ENCODE measurements at places on chromosomes 4 and X.

DNA sequence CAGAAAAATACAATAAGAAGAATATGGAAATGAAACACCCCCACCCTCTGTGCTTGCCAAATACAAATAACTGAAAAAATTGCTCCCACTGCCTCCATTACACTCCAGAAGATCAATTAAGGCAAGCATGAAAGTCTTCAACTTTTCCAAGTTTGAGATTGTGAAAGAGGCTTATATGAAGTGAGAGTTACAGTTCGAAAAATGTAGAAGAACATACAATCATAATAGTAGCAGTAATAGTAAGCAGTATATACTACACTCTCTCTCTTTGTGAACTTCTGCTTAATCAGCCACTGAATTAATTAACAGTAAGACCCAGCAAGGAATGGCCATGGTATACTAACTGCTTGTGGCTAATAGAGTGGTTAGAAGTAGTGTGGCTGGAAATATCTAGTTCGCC lies 923.2 kb downstream of the RPA4 start:
- DNase-seq: no peak

GRCh38 chr4:3765271-3766035 lies 732 bp upstream of the ADRA2C start:
- DNase-seq: peak; percentile 31

DNA sequence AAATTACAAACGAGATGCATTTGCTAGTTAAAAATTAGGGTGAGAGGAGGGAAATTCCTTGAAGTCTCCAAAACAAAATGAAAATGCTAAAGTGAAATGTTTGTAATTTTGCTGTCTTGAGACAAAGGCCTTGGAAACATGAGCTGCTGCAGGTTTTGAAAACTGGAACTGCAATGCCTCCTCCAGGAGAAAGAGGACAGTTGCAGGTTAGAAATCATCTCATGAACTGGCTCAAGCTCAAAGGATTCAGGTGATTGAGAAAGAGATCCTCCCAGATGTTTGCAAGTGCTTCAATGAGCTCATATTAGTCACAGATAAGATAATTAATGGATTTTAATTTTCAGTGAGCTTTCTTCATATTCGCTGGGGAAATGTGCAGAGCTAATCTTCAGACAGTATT lies 32.4 kb downstream of the SMPX start:
- DNase-seq: peak; percentile 27

GRCh38 chr4:113637363-113637762 lies 124.2 kb downstream of the CAMK2D start:
- DNase-seq: no peak

DNA sequence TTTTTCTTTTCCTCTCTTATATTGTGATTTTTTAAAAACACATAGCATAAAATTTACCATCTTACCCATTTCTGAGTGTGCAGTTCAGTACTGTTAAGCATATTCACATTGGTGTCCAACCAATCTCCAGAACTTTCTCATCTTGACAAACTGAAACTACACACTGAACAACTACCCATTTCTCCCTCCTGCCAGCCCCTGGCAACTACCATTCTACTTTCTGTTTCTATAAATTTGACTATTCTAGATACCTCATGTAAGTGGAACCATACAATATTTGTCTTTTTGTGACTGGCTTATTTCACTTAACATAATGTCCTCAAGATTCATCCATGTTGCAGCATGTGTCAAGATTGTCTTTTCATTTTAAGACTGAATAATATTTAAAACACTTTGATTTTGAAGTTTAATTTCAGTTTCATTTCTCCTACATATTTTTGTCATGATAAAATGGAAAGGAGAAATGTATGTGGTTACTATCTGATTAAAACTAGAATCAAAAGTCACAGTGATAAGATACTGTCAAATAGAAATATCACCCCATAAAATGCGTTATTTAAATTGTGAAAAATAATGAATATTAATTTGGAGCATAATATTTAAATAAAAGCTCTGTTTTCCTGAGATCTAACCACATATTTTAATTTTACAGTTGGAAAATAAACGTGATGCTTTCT lies 122.8 kb downstream of the DIPK2B start:
- no peak for DNase-seq

DNA sequence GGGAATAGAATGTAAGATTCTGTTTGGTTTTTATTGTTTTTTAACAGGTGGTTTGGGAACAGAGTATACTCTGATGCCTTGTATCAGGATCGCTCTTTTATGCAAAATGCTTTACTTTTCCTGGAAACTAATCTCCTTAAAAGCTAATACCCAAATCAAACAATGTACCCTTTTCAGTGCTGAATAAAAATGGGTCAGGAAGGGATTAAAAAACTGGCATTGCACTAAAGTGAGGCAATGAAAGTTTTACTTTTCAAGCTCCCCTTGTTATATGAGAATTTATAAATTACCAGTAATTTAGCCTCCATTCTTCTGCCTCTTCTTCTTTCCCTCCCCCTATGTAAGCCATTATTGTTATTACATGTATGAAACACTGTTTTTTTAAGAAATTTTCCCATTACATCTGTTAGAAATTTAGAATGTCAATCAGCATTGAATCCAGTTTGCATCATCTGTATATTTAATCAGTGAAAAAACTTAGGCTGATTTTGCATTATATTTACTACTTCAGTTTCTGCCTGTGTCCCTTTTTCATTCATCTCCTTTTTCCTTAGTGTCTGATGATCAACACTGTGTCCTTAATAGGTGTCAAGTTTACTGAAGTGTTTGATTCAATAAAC lies 89.7 kb upstream of the NPNT start:
- no peak for DNase-seq

DNA sequence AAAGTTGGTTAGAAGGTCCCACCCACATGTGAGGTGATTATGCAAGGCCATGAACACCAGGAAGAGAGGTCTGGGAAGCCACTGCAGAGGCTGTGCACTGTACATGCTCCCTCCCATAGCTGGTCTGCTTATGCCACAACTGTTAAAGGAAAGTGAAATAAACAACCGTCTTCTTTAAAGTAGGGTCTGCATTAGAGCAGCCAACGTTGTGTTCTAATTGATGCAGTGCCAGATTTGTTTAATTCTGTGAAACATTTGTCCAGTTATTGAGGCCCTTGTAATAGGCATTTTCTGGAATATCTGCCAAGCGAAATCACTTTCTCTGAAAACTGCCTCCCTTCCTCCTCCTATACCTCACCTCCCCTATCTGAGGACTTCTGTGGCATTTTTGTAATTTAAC lies 224.0 kb upstream of the LNX1 start:
- no peak for DNase-seq

- DNase-seq: no peak
Measured at GRCh38 chr4:183437452-183437851, 7.0 kb upstream of the CDKN2AIP start.

DNA sequence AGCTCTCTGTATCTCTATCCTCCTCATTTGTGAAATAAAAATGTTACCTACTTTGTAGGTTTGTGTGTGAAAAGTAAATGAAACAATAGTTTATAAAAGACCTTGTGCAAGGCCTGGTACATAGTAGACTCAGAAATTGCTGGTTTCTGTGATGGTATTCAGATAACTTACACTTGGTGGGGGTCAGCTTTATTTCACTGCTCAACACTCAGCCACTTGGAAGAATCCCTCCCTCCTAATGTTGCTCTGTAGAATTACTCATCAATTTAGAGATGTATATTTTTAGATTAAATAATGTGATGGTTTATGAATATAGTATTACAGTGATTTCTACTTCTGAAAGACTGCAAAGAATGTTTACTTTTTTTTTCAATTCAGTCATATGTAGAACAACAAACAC lies 32.7 kb downstream of the SMARCAD1 start:
- DNase-seq: no peak

DNA sequence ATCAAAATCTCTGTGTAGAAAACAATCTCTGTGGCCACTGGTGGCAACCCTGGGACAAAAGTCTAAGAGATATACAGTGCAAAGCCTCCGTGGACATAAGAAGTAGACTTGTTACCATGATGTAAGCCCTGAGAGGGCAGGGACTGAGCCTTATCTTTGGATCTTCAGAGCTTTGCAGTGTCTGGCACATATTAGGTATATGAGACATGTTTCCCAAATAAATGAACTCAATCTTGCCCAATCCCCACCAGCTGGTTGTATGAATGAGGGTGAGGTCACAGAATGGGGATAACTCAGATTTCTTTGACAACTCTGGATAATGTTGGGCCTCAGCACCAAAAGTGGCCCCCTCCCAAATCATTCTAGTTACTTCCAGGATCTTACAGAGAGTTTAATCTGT lies 511.4 kb upstream of the DIPK2B start:
- no peak for DNase-seq

- peak; percentile 39 for DNase-seq
Measured at GRCh38 chr4:87007528-87008446, 73.0 kb downstream of the AFF1 start.

DNA sequence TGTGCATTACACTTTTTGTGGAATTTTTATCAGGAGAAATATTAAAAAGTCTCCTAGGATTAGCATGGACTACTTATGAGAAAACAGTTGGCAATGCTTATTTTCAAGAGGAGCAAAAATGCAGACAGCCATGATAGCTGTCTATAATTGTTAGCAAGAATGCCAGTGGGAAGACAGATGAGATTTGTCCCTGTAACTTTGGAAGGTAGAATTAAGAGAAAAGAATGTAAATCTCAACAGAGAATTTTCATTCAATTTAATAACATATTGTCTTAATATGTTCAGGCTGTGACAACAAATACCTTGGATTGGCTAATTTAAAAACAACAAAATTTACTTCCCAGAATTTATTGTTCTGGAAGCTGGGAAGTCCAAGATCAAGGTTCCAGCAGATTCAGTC lies 349.2 kb downstream of the IQCM start:
- DNase-seq: no peak

DNA sequence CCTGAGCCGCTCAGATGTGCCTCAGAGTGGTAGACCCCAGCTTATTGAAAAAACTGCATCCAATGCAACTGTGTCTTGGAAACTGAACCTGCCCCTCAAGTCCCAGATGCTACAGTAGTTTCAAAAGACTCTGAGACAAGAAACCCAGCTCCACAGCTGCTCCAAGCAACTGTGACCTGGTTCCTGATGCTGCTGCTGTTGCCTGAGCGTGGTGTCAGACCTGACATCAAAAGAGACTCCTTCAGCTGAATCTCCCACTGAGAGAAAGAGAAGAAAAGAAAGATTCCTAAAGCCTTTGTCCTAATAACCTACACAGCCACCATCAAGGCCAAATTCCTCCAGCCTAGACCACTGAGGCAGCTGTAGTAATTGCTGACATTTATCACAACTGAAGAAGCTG lies 630.1 kb downstream of the STIM2 start:
- no peak for DNase-seq

DNA sequence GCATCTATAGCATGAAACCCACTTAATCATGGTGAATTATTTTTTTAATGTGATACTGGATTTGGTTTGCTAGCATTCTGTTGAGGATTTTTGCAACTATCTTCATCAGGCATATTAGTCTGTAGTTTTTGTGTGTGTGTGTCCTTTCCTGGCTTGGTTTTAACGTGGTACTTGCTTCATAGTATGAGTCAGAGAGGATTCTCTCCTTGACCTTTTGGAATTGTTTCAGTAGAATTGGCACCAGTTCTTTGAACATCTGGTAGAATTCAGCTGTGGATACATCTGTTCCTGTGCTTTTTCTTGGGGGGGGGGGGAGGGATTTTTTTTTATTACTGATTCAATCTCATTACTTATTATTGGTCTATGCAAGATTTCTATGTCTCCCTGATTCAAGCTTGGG lies 232.0 kb upstream of the KLF8 start:
- DNase-seq: no peak

GRCh38 chr4:26028793-26029567 lies 115.0 kb downstream of the SMIM20 start:
- no peak for DNase-seq

GRCh38 chr4:48526406-48526805 lies 36.4 kb downstream of the ZAR1 start:
- no peak for DNase-seq

- DNase-seq: no peak
Measured at GRCh38 chrX:147739196-147739595, 172.5 kb upstream of the FMR1 start.

GRCh38 chr4:573122-573892 lies 2.8 kb downstream of the TMEM271 start:
- DNase-seq: peak; percentile 17

DNA sequence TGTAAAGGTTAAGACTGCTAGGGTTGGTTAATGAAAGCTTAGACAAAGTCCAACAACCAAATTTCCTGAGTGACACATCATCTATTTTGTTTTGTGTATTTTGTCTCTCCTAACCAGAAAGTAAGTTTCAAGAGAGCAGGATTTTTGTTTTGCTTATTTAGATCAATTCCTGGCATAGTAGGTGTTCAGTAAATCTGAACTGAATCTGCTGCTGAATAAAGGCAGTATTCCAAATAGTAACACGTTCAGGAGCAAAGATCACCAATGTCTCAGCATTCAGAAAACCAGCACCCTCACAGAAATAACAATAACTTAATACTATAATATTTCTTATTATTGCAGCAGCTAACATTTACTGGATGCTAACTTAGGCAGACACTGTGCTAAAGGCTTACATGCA lies 12.2 kb downstream of the FBXW7 start:
- no peak for DNase-seq
